ENCODE measurements at places on chromosomes 2 and 18.

DNA sequence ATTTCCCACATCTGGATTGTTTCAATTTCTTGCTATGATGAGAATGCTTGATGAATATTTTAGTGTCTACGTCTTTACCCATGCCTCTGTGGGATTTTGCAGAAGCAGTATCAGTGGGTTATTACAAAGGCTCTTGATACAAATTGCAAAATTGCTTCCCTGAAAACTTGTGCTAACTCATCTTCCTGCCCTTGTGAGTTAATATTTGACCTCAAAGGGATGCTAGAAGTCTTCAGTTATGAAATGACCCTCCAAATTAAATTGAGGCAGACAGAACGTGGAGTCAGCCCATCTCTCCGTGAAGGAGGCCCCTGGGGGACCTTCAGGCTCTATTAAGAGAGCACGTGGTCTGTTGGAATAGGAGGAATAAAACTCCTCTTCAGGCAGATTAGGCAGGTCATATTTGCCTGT is 239.2 kb upstream of the HS6ST1 start:
- no peak for DNase-seq

- DNase-seq, result no peak
These were observed 77.1 kb upstream of the SEC11C start for GRCh38 chr18:59062643-59063006.

- DNase-seq, result no peak
These were observed 156.1 kb downstream of the MSH2 start for GRCh38 chr2:47558768-47559684.

GRCh38 chr18:36798738-36799473 is 29.9 kb downstream of the TPGS2 start:
- no peak for DNase-seq

DNA sequence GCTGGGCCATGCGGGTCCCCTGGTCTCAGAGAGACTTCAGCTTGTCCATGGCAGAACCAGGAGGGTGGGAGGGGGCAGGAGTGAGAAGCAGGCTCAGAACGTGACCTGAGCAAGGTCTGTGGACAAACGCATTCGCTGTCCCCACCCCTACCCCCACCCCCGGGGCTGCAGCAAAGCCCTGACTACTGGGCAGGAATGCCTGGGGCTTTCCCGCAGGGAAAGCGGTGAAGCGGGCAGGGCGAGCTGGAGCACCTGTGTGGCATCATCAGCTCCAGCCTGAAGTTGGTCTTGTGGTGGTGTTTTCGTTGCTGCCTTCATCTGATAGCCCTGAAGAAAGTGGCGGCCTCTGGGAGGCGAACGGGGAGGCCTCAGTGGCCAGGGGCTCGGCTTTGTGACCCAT is 26.1 kb upstream of the ALKAL2 start:
- DNase-seq, result no peak

- no peak for DNase-seq
These were observed 32.3 kb downstream of the GPC1 start for GRCh38 chr2:240467659-240468302.

DNA sequence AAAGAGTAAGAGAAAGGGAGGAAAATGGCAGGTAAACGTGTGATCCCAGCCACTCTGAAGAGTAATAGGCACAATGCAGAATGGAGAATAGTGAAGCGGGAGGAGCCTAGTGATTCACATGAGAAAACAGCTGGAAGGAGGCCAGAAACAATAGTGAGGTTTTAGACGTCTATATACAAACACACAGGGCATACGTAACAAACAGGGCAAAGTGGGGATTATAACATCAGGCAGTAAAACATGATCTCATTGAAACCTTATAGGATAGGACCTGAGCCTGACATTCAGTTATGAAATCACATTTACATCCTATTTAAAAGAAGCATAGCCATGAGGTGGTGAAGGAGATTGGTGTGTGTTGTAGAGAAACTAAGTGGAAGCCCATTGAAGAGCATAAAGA is 33.0 kb upstream of the GATA6 start:
- no peak for DNase-seq

All from NCI-H1436 treated with DMSO at 0.1 percent for 48 hours (cell line).